ENCODE measurements at places on chromosomes 13 and 19.

GRCh38 chr13:80235967-80236302, 105.0 kb downstream of the SPRY2 start:
- no peak for DNase-seq

DNA sequence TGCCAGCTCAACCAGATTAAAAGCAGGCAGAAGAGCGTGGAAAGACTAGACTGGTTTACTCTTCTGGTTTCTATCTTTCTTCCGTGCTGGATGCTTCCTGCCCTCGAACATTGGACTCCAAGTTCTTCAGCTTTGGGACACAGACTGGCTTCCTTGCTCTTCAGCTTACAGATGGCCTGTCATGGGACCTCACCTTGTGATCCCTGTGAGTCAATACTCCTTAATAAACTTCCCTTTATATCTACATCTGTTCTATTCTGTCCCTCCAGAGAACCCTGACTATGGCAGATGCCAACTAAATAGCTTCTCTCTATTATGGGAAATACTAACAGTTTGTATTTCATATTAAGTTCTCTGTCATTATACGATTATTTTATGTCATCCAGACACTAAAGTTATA, 609.1 kb downstream of the LMO7 start:
- DNase-seq: no peak

DNA sequence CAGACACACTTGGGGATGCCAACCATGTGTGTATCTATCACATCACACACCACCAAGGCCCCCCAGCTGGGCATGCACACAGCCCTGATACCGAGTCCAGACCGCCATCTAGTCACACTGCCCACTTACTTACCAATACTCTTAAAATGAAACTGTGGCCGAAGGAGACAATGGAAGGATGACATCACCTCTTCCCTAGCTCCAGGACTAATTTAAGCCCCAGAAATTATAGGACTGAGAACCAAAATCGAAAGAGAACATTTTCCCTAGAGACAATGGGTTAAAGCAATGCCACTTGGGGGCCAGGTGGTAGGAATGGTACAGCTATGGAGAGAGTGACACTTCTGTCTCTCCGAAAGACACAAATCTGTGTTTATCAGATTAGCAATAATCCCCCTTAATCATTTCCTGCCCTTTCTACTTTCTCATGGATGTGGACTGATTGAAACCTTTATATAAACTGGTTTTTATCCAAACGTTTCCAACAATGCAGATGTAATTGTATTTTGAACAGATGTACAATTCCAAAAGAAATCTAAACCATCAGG, 663 bp upstream of the GGACT start:
- no peak for DNase-seq

DNA sequence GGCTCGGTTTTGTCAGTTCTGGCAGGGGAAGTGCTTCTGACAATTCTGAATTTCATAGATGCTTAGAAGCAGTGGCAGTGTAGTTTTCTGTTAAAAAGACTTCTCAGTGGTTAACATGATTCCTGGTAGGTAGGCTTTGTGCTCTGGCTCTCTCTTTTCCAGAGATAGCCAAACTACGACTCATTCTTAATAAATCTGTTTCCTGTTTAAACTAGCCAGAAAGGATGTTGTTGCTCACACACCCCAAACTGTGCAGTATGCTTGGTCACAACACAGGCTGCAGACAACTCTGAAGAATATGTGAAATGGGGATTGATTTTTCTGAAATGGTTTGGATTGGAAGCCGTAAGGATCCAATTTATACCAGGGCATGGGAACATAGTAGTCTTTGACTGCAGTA, 711.5 kb downstream of the PCDH17 start:
- no peak for DNase-seq

DNA sequence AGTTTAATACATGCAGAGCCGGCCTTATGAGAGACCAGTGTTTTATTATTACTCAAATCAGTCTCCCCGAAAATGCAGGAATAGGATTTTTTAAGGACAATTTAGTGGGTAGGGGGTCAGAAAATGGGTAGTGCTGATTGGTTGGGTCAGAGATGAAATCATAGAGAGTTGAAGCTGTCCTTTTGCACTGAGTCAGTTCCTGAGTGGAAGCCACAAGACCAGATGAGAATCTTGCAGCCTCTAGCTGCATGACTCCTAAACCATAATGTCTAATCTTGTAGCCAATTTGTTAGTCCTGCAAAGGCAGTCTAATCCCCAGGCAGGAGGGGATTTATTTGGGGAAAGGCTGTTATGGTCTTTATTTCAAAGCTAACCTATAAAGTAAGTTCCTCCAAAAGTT, 1163.9 kb downstream of the DIAPH3 start:
- no peak for DNase-seq

DNA sequence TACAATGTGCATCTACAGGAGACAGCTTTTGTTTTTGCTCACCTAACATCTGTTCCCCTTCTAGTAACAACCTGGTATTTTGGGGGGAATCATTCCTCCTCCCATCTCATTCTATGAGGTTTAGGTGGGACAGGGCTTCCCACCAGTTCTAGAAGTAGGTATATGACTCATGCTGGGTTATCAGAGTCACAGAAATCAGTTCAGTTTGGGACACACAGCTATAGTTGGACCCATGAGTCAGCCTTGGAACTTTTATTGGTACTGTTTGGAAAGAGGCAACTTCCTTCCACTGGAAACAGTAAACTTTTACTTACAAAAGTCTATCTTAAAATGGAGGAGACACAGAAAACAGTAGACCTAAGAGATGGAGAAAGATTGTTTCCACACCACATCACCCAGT, 185.5 kb downstream of the DNAJC3 start:
- DNase-seq: no peak

GRCh38 chr13:100544866-100545683, 43.5 kb downstream of the GGACT start:
- no peak for DNase-seq

DNA sequence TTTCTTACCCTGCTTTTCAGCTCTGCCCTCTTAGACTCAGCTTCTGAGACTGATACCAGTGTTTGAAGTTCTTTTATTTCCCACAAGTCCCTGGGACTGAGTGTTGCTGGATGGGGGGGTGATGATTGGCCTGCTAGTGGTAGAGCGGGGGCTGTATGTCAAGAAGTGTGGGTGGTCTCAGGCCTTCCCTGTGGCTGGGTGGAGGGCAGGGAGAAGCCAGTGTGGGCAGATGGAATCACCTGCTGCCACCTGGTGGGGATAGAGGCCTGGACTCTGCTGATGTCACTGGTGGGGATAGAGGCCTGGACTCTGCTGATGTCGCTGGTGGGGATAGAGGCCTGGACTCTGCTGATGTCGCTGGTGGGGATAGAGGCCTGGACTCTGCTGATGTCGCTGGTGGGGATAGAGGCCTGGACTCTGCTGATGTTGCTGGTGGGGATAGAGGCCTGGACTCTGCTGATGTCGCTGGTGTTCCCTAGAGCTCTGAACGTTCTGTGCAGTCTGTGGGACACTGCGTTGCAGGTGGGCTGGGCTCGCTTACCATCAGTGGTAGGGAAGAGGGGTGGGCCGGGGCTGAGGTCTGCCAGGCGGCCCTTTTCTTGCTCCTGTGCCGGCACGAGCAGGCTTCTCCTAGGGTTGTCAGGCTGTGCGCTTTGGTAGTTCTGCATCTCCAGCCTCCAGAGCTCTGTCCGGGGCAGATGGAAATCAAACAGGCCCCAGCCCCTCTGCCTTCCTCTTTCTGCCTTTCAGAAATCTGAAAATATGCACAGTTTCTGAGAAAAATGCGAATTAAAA, 101.3 kb downstream of the ARHGEF7 start:
- peak; percentile 51 for DNase-seq

- DNase-seq: peak; percentile 79
Observed at GRCh38 chr19:58361900-58362271, 665 bp downstream of the ZNF497 start.

- DNase-seq: no peak
Observed at GRCh38 chr13:109028624-109029023, 399.2 kb downstream of the MYO16 start.

DNA sequence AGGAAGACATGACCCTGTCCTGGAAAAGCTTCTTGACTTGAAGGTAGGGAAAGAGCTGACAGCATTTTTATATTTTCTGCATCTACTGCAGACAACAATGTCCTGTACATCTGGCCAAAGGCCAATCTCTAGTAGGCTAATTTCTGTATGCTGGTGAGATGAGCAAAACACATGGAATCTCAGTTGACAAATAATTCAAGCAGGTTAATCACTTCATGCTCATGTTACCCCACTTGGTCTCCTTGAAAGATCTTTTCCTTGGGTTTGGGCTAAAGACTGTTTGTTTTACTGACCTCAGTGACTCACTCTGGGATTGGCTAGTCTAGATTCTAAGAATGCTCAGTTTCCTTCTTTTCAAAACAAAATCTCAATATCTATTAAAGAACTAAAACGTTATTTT, 298.8 kb downstream of the LMO7 start:
- no peak for DNase-seq

DNA sequence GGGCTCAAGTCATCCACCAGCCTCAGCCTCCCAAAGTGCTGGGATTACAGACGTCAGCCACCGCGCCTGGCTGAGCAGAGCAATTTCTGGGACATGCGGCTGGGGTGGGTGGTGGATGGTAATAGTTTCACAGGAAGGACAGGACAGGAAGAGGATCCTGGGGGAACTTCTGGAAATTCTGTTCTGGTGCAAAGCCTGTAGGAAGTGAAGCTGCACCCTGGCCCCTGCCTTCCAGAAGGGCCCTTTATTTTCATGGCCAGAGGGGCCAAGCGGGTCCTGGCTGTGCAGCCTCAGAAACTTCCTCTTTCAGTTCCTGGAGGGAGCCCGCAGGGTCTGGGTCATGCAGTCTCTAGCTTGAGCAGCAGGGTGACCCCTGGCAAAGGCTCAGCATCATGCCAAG, 15.7 kb downstream of the FEM1A start:
- DNase-seq: peak; percentile 55

- DNase-seq: no peak
Observed at GRCh38 chr13:56317841-56318240, 822.9 kb upstream of the PRR20A start.

GRCh38 chr19:33953592-33953991, 156.9 kb downstream of the KCTD15 start:
- no peak for DNase-seq

- DNase-seq: peak; percentile 85
Observed at GRCh38 chr19:35268536-35269437, at the start of gene USF2. Gene USF2 (plus strand): TSS chr19:35268962. CDS start chr19:35269102, 140 bp downstream.

GRCh38 chr13:112638157-112638750, 50.3 kb upstream of the TUBGCP3 start:
- no peak for DNase-seq

GRCh38 chr13:47481536-47481935, 519.5 kb downstream of the SUCLA2 start:
- DNase-seq: no peak

DNA sequence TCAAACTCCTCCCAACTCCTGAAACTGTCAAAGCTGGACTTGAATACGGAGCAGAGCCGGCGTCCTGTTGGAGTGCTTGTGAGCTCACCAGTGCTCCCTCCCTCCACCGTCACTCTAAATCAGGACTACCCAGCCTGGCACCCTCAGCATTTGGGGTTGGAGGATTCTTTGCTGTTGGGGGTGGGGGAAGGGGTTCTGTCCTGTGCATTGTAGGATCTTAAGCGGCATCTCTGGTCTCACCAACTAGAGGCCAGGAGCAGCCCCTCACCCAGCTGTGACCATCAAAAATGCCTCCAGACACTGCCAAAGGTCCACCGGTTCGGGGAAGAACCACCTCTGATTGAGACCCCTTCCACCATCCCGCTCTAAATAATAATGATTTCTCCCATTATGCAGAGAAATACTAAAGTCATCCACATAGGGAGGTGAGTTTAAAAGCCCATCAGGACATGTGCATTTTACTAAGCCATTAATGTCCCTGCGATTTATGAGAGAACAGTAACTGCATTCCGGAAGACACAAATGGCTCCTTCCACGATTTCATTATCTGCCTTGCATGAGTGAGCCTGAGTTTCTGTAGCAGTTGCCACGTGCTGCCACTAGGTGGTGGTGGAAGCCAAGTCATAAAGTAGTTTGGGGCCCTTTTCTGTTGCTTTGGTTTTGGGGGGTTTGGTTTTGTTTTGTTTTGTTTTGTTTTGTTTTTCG, 16.1 kb upstream of the USP29 start:
- peak; percentile 80 for DNase-seq

- no peak for DNase-seq
Observed at GRCh38 chr13:59490651-59491050, 673.1 kb downstream of the DIAPH3 start.

DNA sequence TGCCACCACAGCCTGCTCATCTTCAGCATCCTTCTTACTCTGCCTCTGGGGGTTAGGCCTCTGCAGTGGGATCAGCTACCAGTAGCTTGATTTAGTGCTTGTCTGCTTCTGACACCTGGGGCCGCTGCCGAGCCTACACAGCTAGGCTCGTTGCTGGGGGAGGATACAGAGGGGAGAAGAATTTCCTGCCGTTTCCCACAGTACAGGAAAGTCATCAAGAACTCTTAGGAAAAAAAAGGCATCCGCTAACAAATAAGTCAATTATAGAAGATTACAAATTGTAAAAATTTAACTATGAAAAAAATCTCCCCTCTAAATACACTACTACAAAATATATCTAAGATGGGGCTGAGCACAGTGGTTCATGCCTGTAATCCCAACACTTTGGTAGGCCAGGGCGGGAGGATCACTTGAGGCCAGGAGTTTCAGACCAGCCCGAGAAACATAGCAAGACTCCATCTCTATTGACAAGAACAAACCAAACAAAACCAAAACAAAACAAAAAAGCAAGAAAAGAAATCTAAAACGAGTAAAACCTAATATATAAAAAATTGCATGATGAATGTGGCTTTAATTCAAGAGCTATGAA, 26.7 kb downstream of the LATS2 start:
- peak; percentile 50 for DNase-seq

- DNase-seq: peak; percentile 32
Observed at GRCh38 chr19:31054430-31054829, 294.8 kb downstream of the TSHZ3 start.

GRCh38 chr19:46849610-46850009, 1.0 kb downstream of the AP2S1 start:
- no peak for DNase-seq

DNA sequence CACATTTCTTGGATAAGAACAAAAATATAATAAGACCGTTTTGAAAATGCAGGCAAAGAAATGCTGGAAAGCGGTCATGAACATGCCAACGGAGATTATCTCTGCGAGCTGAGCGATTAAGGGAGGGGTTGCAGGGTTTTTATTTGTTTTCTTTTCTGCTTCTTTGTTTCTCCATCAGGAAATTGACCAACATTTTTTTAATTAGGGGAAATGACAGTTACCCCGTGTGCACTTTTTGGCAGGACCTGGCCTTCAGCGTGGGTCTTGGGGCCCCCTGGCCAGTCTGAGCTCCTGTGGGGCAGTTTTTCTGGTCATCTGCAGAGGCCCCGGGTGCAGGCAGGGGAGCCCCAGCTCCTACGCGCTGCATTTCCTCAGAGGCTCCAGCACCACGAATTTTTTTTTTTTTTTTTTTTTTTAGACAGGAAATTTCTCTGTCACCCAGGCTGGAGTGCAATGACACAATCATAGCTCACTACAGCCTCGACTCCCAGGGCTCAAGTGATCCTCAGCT, 31.3 kb upstream of the HOMER3 start:
- DNase-seq: peak; percentile 55

- DNase-seq: no peak
Observed at GRCh38 chr13:105446197-105446596, 1089.3 kb downstream of the EFNB2 start.

GRCh38 chr13:52862358-52863206, 14.1 kb upstream of the PCDH8 start:
- DNase-seq: peak; percentile 46
